ENCODE measurements at places on chromosomes 7 and 10. TPM values are rescaled to one million over a fixed set of nuclear protein-coding genes. Genes with fewer than 3 reads are reported as not detected.

- DNase-seq: no peak
Measured at GRCh38 chr7:137934941-137935883, 66.7 kb downstream of the CREB3L2 start.

Gene HIP1
- 12.4 TPM for total RNA-seq

Gene FFAR4
- total RNA-seq: not detected

- DNase-seq: no peak
Measured at GRCh38 chr10:44910602-44911001, 535 bp upstream of the TMEM72 start.

GRCh38 chr7:88073626-88074025 is 139.6 kb downstream of the ADAM22 start:
- DNase-seq: no peak

- no peak for DNase-seq
Measured at GRCh38 chr7:137475966-137476365, 132.4 kb upstream of the PTN start.

- no peak for DNase-seq
Measured at GRCh38 chr10:131050162-131050766, 261.3 kb downstream of the TCERG1L start.

GRCh38 chr7:121187676-121188075 is 141.1 kb upstream of the WNT16 start:
- DNase-seq: no peak

DNA sequence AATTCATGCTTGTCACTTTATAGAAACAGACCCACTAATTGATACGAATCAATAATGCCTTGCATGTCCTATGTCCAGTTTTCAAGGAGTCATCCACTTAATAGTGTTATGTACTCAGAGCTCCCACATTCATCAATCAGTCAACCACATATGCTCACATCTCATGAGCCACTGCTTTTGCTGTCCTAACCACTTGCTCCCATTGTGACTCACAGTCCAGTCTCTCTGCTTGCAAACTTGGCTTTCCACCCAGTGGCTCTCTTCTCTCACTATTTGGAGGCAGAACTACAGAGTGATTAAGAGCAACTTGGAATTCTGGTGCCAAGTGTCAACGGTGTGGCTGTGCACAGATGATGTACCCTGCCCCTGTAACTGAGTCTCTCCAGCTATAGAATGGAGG is 166.0 kb downstream of the SNX13 start:
- DNase-seq: peak; percentile 77

DNA sequence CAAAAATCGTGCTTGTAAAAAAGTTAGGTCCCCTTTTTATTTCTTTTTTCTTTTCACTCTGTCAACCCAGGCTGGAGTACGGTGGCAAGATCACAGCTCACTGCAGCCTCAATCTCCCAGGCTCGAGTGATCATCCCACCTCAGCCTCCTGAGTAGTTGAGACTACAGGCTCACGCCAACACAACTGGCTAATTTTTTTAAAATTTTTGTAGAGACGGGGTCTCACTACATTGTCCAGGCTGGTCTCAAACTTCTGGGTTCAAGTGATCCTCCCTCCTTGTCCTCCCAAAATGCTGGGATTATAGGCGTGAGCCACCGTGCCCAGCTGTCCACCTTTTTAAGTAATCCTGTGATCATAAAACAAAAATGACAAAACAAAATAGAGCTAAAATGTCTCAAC is 19.4 kb upstream of the ARHGAP12 start:
- DNase-seq: no peak

- DNase-seq: no peak
Measured at GRCh38 chr10:47378183-47378510, 5.9 kb downstream of the ZNF488 start.

DNA sequence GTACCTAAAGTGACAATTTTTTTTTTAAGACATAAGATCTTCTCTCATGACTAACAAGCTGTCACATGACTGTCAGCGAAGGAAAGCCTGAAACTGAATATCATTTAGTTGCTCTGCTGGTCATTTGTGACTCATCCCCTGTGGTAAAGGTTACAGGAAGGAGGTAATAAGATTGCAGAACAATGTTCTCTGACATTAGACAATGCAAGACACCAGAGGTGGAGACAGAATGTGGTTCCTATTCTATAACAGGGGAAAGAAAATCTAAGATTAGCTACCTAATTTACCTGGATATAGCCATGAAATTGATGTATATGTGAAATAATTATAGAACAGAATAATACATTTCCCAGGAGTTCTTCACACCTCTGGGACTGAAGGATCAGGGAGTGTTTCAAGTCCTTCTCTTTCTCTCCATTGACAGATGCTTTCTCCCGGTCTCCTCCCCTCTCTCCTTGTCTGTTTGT is 47.7 kb downstream of the LRGUK start:
- peak; percentile 92 for DNase-seq

Gene MUC12
- total RNA-seq: 2.9 TPM

- no peak for DNase-seq
Measured at GRCh38 chr10:71351087-71351486, 32.0 kb downstream of the SLC29A3 start.

Measured in kidney epithelial cell (primary cell).